AG09309 (cell line): ENCODE measurements at places on chromosomes 6 and 20.

GRCh38 chr6:116265041-116265829, 11.4 kb upstream of the TSPYL4 start:
- no peak for DNase-seq

GRCh38 chr20:14012671-14013070, 17.4 kb downstream of the MACROD2 start:
- no peak for DNase-seq

GRCh38 chr6:94227741-94228140, 808.4 kb upstream of the EPHA7 start:
- no peak for DNase-seq

- no peak for DNase-seq
Observed at GRCh38 chr6:139016337-139017213, 12.0 kb upstream of the ABRACL start.

DNA sequence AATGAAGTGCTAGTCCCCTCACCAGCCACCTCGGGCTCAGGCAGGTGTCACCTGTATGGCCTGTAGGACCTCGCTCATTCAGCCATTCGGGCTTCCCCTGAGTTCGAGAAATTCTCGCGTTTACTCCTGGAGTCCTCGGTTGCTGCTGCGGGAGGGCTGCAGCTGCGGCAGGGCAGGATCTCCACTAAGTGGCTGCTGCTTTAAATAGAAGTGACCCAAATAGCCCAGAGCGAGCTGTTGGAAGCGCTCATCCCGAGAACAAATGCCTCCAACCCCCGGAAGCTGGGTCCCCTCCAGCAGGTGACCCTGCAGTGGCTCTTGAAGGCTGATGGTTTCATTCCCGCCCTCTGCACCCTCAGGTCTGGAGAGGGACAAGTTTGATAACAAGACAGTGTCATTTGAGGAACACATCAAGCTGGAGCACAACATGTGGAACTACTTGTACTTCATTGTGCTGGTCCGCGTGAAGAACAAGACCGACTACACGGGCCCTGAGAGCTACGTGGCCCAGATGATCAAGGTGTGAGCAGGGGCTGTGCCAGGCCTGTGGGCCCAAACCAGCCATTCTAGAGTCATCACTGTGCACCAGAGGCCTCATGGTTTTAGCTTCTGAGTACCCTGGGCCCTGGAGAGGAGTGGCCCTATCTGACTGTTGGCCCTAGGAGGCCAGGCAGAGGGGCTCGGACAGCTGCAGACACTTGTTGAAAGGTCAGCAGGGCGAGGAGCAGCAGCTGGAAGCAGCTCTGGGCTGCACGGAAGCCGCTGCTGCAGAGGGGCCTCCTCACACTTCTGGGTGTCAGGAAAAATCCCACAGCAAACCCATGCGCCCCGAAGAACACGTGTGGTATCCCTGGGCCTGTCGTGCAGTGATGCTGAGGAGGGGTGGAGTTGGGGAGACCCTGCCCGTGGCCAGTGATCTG, 18.1 kb downstream of the UQCC2 start:
- DNase-seq, result no peak

DNA sequence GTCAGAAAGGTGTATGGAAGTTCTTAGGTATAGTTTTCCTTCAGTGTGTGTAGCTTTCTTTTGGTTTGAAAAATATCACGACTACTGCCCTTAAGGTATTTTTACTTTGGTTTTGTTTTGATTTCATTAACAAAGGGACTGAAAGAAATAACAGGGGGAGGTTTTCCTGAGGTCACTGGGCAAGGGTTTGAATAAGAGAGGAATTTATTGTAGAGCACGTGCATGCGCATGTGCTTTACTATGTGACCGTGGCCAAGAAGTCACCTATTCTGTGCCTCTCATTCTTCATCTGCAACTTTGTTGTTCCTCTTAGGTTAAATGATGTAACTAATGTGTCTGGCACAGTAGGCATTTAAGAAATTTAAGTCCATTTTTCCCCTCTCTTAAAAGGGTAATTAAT, 4.1 kb upstream of the MAN1A1 start:
- no peak for DNase-seq

- DNase-seq, result peak; percentile 5
Observed at GRCh38 chr6:11007715-11008608, 36.1 kb downstream of the ELOVL2 start.

DNA sequence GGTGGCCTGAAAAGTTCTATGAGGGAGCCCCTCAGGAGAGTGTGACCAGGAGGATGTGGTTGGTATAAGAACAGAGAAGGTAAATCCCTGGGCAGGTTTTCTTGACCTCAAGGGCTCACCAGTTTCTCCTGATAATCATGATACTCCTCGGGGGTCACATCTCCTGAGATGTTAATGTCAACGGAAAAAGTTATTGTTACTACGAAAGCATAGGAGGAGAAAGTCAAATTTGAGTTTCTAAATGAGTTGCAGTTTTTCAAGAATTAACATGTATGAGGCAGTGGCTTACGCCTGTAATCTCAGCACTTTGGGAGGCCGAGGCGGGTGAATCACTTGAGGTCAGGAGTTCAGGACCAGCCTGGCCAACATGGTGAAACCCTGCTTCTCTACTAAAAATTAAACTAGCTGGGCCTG, 23.4 kb downstream of the MGME1 start:
- DNase-seq, result no peak

DNA sequence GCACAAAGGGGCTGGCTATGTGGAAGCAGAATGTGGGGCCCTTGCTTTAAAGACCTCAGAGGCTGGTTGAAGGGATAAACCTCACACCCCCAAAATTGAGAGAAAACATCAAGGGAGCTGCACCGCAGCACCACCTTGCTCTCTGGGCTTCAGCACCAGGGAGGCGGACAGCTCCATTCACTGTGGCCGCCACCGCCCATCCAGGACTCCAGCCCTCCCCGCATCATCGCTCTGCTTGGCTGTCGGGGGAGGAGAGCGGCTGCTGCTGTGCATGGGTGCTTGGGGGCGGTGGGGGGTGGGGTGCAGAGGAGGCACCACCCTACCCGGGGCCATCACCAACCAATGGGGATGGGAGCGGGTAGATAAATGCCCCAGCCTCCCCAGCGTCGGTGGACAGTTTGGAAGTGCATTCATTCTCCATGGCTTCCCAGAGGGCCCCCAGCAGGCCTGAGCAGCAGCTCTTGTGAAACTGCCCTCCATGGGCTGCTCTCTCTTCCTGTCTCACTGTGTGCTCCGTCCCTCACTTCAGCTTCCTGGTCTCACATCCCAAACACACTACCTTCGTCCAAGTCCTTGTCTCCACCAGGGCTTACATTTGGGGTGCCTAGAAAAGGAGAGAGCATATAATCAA, 75.7 kb upstream of the BHLHE23 start:
- DNase-seq, result no peak

DNA sequence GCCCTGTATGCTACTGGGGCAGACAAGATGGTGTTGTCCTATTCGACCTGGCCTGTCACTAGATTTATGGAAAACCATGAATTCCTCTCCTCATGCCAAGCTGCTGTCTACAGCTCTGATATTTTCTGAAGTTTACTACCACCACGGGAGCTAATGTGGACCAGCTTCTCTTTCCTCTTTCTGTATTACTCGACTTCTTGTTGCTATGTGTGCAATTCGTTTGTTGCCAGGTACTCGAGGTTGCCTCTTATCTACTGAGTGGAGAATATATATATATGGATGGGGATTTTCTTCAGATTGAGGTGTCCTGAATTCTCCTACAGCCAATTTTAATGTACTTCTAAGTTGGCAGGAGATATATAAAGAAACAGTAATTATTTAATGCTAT, 34.7 kb downstream of the MAN1A1 start:
- no peak for DNase-seq

GRCh38 chr6:43681303-43681702, 6.3 kb downstream of the MRPS18A start:
- DNase-seq, result no peak

- DNase-seq, result no peak
Observed at GRCh38 chr6:35299674-35300073, 2.1 kb downstream of the DEF6 start.

- DNase-seq, result no peak
Observed at GRCh38 chr6:25336996-25337395, 57.8 kb downstream of the CARMIL1 start.

DNA sequence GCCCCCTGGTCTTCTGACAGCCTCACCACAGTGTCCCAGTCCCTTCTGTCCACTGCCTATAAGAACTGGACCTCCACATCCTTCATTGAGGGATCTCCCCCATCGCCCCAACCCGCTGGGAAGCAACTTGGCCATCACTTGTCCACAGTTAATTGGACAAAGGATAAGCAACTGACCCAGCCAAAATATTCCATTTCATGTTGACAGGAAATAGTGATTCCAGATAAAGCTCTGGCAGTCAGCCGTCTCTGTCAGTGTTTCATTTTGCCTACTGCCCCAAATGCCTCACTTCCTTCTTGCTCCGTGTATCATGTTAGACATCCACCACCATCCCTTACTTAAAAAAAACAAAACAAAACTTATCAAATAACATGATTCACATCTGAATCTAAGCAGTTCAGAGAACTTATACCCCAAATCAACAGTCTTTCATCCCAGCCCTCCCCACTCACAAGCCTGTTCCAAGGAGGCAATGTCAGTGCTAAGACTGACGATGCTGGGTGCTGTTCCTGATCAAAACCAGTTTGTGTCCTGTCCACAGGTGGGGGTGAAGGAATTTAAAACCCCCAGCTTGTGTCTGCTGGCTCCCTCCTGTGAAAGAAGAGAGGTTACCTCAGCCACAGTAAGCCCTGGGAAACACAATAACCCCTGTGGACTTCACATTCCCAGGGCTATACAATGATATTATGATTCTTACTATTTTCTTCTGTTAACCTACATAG, 162.5 kb downstream of the WDR27 start:
- no peak for DNase-seq

DNA sequence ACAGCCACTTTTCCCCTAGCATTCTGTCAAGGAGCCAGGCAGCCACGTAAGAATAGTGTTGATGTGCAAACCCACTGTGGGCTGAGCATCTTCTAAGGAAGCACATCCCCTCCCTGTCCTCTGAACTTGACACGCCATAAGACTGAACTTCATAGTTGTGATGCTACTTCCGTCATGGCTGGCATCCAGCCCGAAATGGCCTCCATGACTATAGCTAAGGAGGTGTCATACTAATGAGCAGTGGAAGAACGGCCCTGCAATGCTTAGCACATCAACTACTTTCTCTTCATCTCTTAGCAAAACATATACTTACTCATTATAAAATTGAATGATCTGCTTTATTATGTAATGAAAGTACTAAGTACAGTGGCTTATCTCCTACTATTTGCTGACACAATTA, 110.2 kb downstream of the GJA10 start:
- DNase-seq, result no peak

- DNase-seq, result no peak
Observed at GRCh38 chr6:138194287-138194686, 24.0 kb downstream of the PBOV1 start.

DNA sequence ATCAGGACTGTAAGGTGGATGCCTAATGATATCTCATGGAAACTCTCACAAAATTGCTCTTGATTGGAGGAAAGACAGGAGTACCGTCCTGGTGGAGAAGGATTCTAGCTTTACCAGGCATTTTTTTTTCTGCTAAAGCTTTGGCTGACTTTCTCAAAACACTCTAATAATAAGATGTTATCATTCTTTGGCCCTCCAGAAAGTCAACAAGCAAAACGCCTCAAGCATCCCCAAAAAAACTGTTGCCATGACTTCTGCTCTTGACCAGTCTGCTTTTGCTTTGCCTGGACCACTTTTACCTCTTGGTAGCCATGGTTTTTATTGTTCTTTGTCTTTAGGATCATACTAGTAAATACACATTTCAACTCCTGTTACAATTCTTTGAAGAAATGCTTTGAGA, 55.5 kb upstream of the RUNX2 start:
- DNase-seq, result no peak

DNA sequence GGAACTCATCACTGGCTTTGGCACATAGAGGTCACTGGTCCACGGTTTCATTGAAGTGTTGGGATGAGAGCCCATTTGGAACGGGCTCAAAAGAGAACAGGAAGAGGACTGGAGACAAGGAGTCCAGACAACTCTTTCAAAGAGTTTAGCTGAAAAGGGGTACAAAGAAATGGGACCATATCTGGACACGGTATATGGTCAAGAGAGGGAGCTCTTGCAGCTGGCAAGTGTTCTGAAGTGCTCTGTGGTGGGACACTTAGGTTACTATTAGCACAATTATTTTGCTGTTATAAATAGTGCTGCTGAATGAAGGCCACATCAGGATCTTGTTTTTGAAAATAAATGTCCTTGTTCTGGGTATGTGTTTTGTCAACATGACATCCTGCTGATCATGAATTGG, 4.6 kb downstream of the SGK2 start:
- no peak for DNase-seq

DNA sequence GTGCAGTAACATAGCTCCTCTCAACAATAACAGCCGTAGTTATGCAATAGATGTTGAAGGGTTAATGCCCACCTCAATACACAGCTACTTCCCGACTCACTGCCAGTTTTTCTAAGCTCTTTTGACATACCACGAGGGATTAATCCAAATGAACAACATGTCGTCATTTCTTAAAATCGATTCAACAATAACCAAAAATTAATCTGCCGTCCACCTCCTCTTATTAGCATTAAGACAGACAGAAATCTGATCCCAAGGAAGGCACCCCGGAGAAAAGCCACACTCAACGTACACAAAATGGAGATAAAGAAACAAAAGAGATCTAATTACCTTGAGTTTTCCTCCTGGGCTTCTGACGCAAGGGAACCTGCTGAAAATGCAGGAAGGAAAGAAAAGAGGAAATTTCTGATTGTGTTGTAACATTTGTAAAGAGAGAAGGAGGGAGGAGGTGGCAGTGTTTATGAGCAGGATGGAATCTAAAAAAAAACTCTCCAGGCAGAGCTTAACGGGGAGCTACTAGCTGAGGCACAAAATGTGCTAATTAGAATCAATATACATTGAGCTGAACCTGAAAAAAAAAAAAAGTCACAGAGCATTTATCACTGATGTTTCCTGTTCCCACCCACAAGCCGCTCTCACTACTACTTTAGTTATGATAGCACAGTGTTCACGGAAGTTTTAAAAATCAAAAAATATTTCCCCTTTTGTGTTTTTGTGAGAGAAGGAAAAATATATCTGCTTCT, 109.3 kb downstream of the IPCEF1 start:
- no peak for DNase-seq

DNA sequence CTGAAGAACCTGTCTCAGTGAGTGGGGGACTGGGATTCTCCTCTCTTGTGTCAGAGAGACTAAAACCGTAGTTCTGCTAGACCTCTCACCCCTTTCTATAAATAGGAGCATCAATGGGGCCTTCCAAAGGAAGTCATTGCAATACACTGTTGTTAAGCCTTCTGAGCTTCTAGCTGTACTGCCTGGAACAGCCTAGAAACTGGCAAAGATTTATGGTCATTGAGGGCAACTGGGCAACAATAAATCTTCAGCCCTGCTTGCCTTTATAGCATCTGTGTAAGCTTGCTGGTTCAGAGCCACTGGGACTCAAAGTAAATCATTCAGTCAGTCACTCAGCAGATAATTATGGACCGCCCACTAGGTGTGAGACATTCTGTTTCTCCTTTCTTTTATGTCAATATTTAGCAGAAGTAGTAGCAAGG, 53.2 kb downstream of the PPP1R14C start:
- peak; percentile 28 for DNase-seq

- no peak for DNase-seq
Observed at GRCh38 chr6:132007474-132008190, 56.5 kb upstream of the CCN2 start.
